ENCODE measurements at places on chromosomes 6 and 20.

DNA sequence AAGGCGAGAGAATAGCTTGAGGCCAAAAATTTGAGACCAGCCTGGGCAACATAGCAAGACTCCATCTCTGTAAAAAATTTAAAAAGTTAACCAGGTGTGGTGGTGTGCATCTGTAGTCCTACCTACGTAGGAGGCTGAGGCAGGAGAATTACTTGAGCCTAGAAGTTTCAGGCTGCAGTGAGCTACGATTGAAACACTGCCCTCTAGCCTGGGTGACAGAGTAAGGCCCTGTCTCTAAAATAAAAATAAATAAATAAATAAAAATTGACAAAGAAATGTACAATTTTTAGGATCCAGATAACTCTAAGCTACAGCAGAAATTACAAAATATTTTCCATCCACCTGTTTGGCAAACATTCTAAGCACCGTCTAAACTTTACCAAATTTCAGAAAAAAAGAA, 941.0 kb upstream of the ADGRB3 start:
- no peak for DNase-seq

- DNase-seq = no peak
Observed at GRCh38 chr6:74434171-74434570, 738.2 kb downstream of the CD109 start.

- DNase-seq = no peak
Observed at GRCh38 chr6:3340894-3341293, 82.1 kb downstream of the PSMG4 start.

DNA sequence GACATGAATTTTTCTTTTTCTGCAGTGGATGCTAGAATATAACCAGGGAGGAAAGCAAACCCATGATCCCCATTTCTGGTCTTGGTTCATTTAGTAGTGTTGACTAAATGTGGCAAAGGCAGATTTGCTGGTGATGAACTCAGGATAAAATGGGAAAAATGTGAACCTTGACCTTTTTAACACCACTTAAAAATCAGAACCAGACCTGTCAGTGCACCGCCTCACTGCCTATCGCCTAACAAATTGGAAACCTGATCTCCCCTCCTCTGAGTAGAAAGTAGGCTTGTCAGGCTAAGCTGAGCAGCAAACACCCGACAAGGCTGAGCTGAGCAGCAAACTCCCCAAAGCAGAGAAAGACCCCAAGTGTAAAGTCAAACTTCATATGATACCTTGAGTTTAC, 254.8 kb downstream of the FOXC1 start:
- no peak for DNase-seq

- no peak for DNase-seq
Observed at GRCh38 chr20:41249411-41250281, 67.9 kb downstream of the ZHX3 start.

GRCh38 chr6:25053875-25054371, 118.2 kb upstream of the RIPOR2 start:
- no peak for DNase-seq

DNA sequence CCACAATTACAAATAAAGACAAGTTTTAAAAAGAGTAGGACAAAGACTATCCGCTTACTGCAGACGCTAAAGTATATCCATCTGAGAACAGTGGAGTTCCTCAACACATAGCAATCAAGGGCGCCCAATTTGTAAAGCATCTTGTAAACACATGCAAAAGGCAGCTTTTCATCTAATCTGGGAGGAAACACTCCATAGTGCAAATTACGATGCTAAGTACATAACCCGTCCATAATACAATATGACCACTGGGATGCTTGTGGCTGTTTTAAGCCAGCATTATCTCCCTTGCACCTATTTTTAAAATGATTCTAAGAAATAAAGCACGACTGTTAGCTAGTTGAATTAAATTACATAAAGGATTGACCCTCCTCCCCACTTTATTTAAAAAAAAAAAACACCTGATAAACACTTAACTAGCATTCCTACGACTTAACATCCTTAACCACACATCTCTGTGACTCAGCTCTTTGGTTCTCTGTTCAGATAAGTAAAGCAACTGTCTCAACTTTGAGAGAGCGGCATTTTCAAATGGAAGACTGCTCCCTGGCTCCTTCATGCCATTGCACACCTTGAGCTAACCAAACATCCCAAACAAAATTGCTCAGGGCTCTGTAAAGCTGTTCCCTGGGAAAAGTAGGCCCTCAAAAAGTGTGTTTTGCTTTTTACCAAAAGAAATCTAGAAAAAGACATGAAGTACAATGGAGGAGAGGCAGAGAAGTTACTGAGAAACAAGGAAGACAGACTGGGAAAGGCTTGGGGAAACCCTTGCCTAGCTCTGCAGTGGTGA, 14.2 kb downstream of the SLC22A23 start:
- DNase-seq = no peak

DNA sequence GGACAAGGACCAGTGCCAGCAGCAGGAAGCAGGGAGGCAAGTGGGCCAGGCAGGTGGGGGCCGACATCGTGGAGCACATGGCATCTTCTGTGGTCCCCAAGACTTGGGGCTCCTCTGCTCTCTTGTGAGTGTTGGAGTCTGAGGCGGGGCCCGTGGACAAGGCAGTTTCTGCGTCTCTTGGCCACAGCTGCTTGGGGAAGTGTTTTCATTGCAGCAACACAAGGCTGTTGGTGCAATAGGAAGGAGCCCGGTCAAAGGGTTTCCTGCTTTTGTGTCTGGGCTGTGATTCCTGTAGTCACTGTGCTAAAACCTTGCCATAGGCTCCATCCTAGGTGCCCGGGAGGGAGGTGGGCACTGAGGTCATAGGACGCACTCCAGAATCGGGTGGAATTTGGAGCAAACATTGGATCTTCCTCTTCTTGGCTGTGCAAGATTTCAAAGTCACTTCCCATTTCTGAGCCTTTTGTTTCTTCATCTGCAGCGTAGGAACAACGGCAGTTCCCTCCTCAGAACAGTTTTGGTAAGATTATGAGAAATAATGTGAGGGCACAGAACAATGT, at the start of gene SIRPB2:
SIRPB2 (minus strand) TSS at position 140 of the 560 bp plus-strand sequence; CDS start at position 79, 61 bp downstream.
- DNase-seq = no peak

DNA sequence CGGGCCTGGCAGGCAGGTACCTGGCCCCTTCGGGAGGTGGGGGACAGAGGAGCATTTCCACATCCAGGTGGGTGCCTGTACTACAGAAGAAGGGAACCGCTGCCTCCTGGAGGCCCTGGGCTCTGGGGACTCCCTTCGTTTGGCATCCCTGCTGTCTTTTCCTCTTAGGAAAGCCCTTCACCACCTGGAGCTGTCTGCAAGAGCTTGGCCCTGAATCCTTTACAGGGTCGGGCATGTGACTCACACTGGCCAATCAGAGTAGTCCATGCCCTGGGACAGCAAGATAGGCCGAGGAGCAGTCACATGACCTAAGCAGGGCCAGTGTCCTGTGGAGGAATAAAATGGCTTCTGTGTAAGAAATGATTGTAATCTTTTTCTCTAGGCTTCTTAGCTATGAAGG, 224.9 kb downstream of the ANKRD60 start:
- DNase-seq = no peak

GRCh38 chr6:116215414-116215813, 38.5 kb downstream of the TSPYL4 start:
- DNase-seq = no peak
